CD4-positive, CD25-positive, alpha-beta regulatory T cell (primary cell): ENCODE measurements at places on chromosomes 13 and 19. TPM values are rescaled to one million over a fixed set of nuclear protein-coding genes. Genes with fewer than 3 reads are reported as not detected.

The SCN1B gene
- polyA plus RNA-seq = 0.11 TPM

The SULT2B1 gene
- not detected for polyA plus RNA-seq

GRCh38 chr19:55703790-55704215 lies 28.8 kb downstream of the EPN1 start:
- DNase-seq = no peak

DNA sequence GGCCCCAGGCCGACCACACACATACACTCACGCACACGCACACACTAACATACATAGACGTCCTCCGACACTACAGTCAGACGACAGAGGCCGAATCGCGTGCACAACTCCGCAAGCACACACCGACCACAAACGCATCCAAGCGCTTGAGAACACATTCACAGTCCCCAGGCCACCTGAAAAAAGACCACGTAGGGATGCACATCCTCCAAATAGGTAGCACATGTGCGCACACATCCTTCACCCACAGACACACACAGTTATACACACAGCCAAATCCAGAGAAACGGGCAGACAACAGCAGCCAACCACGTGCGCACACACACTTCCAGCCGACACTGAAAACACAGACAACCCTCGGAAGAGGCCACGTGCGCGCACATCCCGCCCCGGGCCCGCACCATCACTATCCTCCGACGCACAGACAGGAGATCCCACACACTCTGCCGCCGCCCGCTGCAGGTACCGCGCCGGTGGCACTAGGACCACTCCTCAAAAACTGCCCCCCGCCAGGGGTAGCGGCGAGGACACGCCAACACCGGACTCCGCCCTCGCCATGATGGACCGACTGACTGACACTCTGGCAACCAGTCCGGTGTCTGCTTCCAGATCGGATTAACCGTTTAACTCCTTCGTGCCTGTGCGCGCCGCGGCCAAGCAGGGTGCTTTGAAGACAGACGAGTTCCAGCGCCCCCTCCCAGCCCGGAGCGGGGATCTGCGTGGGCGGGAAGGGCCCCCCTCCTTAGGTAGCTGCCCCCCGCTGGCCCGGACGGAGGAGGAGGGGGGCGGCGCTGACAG lies 493 bp upstream of the PDE4A start:
- peak; percentile 76 for DNase-seq

DNA sequence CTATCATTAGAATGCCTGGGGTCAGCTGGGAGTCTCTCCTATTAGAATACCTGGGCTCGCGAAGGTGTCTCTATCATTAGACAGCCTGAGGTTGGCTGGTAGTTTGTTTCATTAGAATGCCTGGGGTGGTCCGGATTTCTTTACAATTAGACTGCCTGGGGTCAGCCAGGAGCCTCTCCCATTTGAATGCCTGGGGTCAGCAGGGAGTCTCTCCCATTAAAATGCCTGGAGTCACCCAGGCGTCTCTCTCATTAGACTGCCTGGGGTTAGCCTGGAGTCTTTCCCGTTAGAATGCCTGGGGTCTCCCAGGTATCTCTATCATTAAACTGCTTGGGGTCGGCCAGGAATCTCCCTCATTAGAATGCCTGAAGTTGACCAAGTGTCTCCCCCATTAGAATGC lies 1458.3 kb downstream of the UQCRFS1 start:
- no peak for DNase-seq

- DNase-seq = peak; percentile 85
These were observed 10.7 kb downstream of the PTGIR start for GRCh38 chr19:46614114-46614722.

- no peak for DNase-seq
These were observed 419 bp downstream of the KDM4B start for GRCh38 chr19:4969292-4969771.

The GNG7 gene
- 1.2 TPM for polyA plus RNA-seq

The POGLUT2 gene
- 0.96 TPM for polyA plus RNA-seq

The CEACAM3 gene
- polyA plus RNA-seq = not detected

The IGFL3 gene
- polyA plus RNA-seq = not detected

The ZNF266 gene
- polyA plus RNA-seq = 23.3 TPM

DNA sequence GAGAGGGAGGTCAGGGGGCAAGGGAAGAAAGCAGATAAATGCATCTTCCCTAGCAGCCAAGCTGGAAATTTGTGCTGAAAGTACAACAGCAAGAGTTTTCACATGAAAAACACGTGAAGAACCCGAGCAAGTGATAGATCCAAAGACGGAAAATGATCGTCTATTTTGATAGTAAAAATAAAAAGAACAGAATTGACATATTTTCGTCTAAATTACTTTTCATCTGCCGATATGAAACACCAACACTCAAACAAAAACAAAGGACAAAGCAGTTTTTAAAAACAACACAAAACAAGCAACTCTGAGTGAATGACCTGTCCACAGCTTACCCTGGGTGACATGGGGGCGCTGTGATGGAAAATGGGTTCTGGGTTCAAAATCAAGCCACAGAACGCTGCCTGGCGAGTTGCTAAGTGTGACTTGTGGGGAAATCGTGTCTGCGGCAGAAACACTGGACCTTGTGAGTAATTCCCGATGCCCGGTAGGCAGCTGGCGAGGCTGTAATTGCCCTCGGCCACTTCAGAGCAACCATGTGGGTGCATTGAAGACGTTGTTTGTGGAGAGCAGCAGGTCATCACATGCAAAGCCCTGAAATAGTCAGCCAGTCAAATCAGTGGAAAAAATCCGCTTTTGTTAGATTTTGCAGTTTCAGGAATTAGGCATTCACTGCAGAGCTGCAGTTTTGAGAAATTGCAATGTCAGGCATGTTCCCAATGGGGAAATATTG lies 7.4 kb downstream of the SOX1 start:
- DNase-seq = no peak

The CCDC8 gene
- polyA plus RNA-seq = not detected

The LGI4 gene
- polyA plus RNA-seq = not detected

- DNase-seq = no peak
These were observed 193.9 kb downstream of the RBM26 start for GRCh38 chr13:79212064-79212619.

The RFPL4A gene
- polyA plus RNA-seq = not detected

The KLK14 gene
- not detected for polyA plus RNA-seq

The TUBB4A gene
- not detected for polyA plus RNA-seq

DNA sequence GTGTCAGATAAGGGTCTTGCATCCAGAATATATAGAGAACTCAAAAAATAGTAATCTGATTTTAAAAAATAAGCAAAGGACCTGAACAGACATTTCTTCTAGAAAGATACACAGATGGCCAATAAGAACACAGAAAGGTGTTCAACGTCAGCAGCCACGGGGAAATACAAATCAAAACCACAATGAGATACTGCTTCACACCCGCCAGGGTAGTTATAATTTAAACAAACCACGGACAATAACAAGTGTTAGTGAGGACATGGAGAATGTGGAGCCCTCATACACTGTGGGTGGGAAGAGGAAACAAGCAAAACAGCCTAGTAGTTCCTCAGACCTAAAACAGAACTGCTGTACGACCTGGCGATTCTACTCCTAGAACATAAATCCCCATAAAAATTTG lies 26.7 kb upstream of the NAPA start:
- no peak for DNase-seq
